ENCODE measurements at places on chromosomes 7 and 10.

DNA sequence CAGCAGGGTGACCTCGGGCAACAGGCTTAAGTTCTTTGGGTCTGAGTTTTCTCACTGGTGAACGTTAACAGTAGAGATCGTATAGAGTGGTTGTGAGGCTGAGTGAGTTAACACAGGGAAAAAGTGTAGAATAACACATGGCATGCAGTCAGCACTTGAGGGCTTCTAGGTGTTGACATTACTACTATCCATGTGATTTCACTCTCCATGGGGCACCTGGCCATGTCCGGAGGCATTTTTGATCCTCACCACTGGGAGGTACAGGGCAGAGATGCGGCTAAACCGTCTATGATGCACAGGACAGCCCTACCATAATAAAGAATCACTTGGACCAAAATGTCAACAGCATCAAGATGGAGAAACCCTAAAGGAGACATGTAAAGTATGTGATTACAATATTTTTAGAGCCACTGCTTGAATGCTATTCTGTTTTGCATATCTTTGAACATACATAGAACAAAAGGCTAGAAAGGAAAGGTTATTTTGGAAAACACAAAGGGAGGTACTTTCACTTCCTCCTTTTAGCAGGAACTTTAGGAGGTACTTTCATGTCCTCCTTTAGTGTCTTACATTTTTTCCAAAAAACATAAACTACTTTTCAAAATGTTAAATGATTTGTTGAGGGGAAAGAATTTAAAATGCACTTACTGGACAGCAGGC, 44.3 kb downstream of the NOD1 start:
- DNase-seq, result no peak

GRCh38 chr10:44925224-44925623, 14.1 kb downstream of the TMEM72 start:
- DNase-seq, result no peak

DNA sequence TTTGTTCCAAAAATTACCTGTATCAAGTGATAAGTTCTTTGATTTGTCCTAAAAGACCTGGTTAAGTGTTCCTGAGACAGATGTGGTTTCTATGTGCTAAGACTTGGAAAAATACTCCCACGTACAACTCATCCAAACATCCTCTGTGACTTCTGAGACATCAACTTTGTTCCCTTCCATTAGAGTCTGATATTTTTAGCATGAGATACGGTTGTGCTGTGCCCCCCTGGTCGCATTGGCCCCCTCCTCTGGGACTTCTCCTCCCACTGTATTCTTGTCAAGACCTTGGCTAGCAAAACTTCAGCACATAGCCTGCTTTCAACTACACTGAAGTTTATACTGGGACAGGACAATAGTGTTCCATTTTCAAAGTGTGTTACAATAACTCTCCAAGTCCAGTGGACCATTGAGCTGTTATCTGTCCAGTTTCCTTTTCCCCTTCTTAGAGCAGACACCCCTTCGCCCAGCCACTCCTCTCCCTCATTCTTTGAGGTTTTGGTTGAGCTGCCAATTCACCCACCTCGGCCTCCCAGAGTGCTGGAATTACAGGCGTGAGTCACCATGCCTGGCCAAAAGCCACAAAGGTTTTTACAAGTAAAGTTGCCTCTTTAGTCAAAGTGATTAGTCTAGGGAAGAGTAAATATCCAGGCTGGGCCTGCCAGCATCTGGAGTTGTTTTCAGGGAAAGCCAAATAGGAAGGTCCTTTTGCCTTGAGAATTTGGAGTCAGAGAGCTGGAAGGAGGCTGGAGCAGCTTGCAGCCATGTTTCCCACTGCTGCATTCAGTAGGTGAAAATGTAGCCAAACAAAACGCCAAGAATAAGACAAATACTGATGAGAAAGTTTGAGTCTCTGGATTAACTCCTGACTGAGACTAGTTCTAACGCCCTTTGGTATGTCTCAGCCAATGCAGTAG, 17.8 kb upstream of the PDLIM1 start:
- no peak for DNase-seq

GRCh38 chr10:117322260-117322659, 53.0 kb downstream of the PDZD8 start:
- DNase-seq, result no peak

- DNase-seq, result no peak
Measured at GRCh38 chr10:115029452-115030375, 63.5 kb upstream of the ATRNL1 start.

GRCh38 chr7:131305152-131305551, 22.5 kb upstream of the MKLN1 start:
- no peak for DNase-seq

GRCh38 chr10:86775056-86775869, 18.8 kb downstream of the BMPR1A start:
- DNase-seq, result no peak

DNA sequence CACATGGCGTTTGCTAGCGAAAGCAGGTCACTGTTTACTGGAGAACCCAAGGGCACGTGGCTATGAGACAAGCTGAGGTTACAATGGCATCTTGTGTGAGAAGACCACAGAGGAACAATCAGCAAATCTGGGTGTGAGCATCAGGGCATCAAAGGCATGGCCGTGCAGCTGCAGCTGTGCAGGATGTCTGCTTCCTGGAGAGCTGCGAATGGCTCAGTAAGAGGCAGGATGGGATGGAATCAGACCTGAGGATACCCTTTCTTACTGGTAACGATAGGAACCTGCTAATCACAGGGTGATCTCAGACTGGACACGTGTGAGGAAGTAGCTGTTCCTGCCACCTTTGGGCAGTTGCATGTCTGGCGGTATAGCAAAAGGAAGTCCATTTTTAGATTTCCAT, 119.5 kb downstream of the RNF216 start:
- DNase-seq, result no peak

- DNase-seq, result peak; percentile 63
Measured at GRCh38 chr10:64115908-64116643, 594.9 kb downstream of the REEP3 start.

- DNase-seq, result peak; percentile 42
Measured at GRCh38 chr7:7183061-7183837, 905 bp downstream of the C1GALT1 start.

DNA sequence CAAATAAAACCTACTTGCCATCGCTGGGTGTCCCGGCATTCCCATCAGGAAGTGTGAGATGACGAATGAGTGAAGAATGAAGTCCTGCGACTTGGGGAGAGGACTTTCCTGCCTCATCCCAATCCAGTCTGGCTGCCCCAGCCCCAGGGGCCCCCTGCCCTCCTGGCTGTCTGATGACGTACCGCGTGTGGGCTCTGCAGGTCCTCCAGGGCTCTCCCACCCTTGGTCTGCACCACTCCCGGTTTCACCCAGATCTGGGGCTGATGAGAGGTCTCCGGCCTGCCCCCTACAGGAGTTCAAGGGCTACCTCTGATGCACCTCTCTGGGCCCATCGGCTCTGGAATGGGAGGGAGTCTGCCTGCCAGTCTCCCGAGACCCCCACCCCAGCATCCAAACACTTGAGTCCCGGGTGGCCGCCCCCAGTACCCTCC, 9.8 kb downstream of the ATP6V1F start:
- DNase-seq, result no peak

DNA sequence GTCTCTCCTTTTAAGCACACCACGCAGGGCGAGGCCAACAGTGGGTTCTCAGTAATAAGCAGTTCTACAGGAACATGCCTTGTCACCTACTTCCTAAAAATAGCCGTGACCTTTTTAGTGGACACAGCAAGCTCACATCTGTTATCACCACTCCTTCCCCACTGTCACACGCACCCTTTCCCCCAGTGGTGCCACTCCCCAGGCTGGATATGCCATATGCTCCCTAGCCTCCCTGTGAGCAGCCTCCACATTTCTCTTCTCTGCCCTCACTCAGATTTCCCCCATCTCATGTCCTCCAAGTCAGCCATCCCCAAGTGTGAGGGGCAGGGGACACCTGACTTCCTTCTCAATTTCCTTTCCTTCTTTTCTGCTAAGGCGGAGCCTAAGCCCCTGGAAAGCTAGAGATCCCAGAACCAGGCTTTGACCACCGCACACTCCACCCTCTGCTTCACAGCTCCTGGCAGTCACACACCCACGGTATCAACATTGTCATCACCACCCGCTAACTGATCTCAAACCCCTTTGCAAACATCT, 3.7 kb downstream of the ANXA11 start:
- DNase-seq, result no peak

DNA sequence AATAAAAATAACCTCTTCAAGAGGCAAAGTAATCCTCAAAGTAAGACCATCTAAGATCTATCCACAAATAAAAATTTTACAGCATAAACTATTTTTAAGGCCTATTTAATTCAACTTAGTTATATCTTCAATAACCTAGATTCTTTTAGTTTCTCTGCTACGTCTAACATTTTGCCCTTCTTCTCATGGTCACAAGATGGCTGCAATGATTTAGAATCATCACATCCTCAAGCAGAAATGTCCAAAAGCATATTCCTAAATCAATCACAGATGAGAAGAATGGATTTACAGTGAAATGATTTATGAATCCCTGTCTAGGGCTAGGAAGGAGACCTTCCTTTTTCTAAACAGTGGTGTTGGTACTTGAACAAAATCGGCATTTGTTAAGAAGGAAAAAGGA, 304.7 kb downstream of the ARHGAP12 start:
- no peak for DNase-seq

- DNase-seq, result peak; percentile 17
Measured at GRCh38 chr7:152522571-152523067, 86.8 kb upstream of the KMT2C start.

- DNase-seq, result no peak
Measured at GRCh38 chr10:109880886-109881768, 42.2 kb downstream of the XPNPEP1 start.

DNA sequence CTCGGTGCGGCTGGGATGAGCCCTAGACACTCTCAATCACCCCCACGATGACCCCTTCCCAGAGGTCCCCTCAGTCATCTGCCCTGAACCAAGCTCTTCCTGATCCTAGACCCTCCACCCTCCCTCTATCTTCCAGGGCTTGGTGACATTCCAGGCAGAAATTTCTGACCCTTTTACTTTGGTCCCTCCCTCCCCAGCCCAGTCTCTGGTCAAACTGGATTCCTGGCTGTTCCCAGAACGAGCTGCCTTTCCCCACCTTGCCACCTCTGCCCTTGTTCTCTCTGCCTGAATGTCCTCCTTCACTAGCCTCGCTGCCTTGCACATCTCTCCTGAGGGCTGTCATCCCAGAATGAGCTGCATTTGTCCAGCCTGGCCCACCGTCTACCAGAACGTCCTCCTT, 1.3 kb upstream of the CLDN4 start:
- no peak for DNase-seq

- no peak for DNase-seq
Measured at GRCh38 chr10:95697429-95697828, 3.7 kb upstream of the TCTN3 start.

GRCh38 chr10:6843481-6843881, 263.4 kb upstream of the PRKCQ start:
- DNase-seq, result no peak

GRCh38 chr10:72310636-72311035, 36.9 kb downstream of the DDIT4 start:
- DNase-seq, result peak; percentile 65

DNA sequence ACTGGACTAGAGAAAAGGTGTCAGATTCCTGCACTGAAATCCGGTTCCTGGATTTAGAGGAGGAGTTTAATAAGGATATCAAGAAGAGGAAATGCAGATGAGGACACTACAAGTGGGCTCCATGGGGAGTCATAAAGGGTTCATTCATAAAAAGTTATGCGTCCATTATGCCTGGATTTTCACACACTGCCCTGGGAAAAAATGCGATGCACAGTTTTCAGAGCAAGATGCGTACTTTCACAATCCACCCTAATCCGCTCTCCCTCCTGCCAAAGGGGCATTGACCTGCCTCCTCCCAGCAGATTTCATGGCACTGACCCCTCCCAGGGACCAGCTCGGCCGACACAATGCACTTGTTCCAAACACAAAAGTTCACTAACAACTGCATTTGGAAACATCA, 42.2 kb upstream of the OPALIN start:
- no peak for DNase-seq

DNA sequence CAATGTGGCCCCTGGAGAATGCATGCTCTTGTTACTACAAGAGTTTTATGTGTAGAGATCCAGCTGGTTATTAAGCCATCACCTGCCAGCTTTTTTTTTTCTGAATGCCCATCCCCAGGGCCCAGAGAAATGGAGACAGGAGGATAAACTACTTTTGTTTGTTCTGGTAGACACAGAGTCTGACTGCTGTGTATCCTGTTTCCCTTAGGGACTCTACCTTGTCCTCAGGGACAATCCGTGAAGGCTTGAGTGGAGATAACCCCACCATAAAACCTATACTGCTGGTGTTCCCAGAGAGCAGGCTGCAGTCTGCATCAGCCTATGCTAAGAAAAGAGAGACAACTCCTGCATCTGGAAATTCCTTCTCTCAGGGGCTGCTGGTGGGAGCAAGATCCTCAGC, at the start of gene OR2A5:
Gene OR2A5 (plus strand): TSS at position 301 of the 400 bp plus-strand sequence. CDS start 1,454 bp downstream, outside the sequence.
- no peak for DNase-seq

DNA sequence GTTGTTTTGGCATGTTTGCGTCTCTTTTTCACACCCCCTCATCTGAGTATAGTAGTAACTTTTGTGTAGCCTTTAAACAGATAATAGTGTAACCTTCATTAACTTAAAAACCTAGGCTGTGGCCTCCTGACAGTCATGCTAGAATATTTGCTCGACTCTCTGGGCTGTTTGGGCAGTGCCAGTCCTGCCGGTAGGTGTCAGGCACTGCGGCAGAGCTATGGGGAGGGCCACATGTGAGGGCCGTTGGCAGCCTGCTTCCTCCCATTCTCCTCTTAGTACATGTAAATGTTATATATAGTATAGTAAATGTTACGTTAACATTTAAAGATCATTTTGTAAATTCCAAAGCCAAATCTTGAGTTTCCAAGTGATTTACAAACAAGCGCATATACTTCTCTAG, 26.1 kb downstream of the BCCIP start:
- DNase-seq, result no peak

DNA sequence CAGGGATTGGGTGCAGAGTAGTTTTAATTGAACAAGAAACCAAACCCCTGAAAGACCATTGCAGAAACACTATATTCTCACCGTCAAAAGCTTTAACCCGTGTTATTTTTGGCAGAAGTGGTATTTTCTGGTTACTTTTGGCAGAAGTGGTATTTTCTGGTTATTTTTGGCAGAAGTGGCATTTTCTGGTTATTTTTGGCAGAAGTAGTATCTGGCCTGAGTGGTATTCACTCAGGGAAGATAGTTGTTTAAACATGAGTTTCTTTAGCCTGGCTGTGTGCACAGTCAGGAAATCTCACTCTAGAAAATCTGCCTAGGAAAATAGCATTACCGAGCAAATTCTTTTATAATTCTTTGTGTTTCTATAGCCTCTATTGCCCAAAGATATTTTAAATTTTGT, 322.7 kb downstream of the GFRA1 start:
- no peak for DNase-seq

- DNase-seq, result no peak
Measured at GRCh38 chr7:24337180-24337579, 53.2 kb downstream of the NPY start.
